GM20000 (cell line): ENCODE measurements at places on chromosomes 3 and 15.

DNA sequence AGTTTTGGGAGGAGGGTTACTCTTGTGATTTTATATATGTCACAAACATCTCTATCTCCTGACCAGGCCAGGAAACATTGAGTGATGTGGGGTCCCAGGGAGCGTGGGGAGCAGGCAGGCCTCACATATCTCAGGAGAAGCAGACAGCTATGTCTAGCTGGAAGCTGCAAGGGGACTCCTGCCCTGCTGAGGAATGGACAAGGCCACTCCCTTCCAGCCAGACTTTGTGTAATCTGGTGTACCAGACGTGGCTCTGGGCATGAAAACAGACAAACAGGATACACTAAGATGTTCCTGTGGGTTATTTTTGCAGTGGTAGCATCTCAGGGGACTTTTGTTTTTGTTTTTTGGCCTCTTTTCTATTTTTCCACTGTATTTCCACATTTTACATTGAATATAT is 23.2 kb downstream of the CYP8B1 start:
- no peak for DNase-seq

DNA sequence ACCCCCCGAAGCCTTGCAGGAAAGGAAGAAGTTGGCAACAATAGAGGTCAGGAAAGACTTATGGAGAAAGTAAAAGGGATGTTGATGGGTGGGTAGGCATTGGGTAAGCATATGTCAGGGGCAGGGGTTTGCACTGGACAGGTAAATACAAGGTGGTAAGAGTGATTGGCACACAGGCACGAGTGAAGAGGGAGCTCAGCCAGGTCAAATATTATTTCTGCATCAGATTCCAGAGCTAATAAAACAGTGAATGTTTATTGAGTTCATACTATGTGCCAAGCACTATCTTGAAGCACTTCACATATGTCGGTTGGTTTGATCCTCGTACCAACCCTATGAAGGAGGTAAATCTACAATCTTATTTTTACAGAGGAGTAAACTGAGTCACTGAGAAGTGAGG is 6.6 kb downstream of the CLSTN2 start:
- DNase-seq, result no peak

GRCh38 chr3:71035314-71035713 is 548.2 kb downstream of the FOXP1 start:
- DNase-seq, result no peak

- no peak for DNase-seq
Observed at GRCh38 chr3:32626631-32627030, 56.0 kb upstream of the DYNC1LI1 start.

DNA sequence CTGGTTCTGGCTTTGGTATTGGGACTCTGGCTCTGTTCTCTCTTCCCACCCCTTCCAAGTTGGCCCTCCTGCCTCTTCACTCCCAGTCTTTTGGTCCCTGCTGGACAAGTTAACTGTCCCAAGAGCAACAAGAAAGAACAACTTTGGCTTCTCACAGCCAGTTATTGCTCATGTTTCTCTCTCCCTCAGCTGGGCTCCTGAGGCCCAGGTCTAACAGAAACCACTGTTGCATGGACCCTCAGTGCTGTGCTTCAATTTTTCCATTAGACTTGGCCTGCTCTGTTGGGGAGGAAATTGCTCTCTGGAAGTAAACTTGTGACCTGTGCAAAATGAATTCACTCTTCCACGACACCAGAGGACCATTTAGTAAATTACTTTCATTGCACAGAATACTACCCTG is 64.5 kb downstream of the CHST2 start:
- no peak for DNase-seq

- DNase-seq, result no peak
Observed at GRCh38 chr3:93924491-93924890, 49.2 kb downstream of the PROS1 start.

DNA sequence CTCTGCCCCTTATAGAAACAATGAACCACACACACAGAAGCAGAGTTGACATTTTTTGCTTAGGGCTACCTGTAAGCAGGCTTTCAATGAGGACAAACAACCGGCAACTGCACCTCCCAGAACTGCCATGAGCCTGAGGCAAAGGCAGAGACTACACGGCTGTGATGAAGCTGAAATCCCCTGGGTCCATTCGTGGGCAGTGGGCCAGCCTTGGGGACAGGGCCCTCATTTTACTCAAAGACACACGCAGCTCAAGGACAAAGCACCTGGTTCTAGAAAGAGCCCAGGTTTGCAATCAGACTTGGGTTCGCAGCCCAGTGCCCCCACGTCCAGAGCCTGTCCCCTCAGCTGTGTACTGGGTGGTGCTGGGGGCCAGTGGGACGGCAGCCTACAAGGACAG is 17.9 kb downstream of the FAM174B start:
- DNase-seq, result no peak

- no peak for DNase-seq
Observed at GRCh38 chr3:104614564-104614963, 752.1 kb upstream of the ALCAM start.

DNA sequence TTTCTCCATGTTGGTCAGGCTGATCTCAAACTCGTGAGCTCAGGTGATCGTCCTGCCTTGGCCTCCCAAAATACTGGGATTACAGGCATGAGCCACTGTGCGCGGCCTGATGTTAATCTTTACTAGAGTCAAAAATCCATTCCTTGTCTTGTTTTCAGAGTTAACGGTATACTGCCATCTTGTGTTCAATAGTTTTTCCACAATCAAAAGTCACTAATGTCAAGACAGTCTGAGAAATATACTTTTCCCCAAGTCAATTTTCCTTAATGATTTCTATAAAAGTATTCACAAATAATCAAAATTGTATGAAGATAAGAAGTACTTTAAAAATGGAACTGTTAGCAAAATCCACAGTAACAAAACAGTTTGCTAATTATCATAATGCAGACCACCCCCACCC is 8.5 kb downstream of the CRBN start:
- no peak for DNase-seq

GRCh38 chr3:176479248-176479647 is 718.0 kb downstream of the TBL1XR1 start:
- no peak for DNase-seq

GRCh38 chr3:16130066-16130465 is 44.4 kb upstream of the GALNT15 start:
- DNase-seq, result no peak

- DNase-seq, result no peak
Observed at GRCh38 chr3:164550857-164551256, 527.4 kb downstream of the SI start.

GRCh38 chr15:82571722-82572222 is 31.5 kb upstream of the RPS17 start:
- DNase-seq, result no peak

GRCh38 chr15:98547741-98548138 is 100.6 kb upstream of the IGF1R start:
- no peak for DNase-seq

DNA sequence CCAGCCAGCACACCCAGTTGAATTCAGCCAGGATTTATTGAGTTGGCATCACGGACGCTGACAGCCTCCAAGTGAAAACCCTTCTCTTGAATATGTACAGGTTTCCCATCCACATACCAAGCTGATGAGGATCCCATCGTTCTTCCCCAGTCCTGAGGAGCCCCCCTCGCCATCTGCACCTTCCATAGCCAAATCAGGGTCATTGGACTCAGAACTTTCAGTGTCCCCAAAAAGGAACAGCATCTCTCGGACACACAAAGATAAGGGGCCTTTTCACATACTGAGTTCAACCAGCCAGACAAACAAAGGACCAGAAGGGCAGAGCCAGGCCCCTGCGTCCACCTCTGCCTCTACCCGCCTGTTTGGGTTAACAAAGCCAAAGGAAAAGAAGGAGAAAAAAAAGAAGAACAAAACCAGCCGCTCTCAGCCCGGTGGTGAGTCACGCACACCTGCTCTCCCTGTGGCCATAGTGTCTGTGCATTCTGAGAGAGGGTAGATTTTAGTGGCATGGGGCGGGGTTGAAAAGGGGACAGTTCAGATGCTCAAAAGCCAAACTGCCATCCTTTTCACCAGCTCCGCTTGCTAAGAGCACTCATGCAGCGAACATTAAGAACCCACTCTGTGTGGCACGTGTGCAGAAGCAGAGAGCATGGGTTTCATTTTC is 51.2 kb downstream of the KLHL25 start:
- no peak for DNase-seq

GRCh38 chr3:21356402-21356801 is 394.6 kb downstream of the ZNF385D start:
- no peak for DNase-seq

GRCh38 chr15:83113881-83114674 is 6.6 kb downstream of the TM6SF1 start:
- DNase-seq, result no peak

DNA sequence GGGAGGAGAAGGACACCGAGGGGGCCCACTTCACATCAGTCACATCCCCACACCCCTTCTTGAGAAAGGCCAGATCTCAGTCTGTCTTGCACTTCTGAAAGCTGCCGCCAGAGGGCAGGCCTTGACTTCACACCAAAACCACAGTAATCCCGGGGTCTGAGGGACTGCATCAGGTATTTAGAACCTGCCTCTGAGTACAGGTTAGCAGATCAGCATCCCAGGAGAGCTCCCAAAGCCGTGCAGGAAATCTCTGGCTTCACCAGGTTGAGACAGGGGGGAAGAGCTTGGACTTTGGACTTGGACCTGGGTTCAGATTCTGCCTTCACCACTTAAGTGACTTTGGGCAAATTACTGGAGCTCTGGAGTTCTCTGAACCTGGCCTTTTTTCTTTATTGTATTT is 50.3 kb downstream of the LHFPL4 start:
- peak; percentile 81 for DNase-seq

- no peak for DNase-seq
Observed at GRCh38 chr3:68973639-68974038, 39.8 kb downstream of the EOGT start.
